ENCODE measurements at places on chromosomes 16 and 17.
A peak's percentile ranks its signal among the peaks of the same experiment; 100 is the strongest.

- no peak for DNase-seq
Observed at GRCh38 chr17:33290253-33290652, 2.8 kb downstream of the ASIC2 start.

DNA sequence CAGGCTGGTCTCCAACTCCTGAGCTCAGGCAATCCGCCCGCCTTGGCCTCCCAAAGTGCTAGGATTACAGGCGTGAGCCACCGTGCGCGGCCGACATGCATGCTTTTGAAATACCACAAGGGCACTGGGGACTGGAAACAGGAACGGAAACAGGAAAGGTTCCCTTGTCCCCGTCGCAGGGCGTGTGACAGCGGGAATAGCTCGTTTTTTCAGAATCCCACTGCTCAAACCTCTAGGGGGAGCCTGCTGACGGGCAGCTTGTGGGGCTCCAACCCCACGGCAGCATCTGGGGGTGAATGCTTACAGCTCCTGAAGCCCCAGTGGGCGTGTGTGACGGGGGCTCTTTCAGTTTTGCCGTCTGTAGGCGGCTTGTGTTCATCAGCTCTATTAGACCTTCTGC, 18.8 kb upstream of the ASGR2 start:
- DNase-seq: peak; percentile 9

GRCh38 chr16:85586380-85587104, 26.6 kb upstream of the GSE1 start:
- no peak for DNase-seq

DNA sequence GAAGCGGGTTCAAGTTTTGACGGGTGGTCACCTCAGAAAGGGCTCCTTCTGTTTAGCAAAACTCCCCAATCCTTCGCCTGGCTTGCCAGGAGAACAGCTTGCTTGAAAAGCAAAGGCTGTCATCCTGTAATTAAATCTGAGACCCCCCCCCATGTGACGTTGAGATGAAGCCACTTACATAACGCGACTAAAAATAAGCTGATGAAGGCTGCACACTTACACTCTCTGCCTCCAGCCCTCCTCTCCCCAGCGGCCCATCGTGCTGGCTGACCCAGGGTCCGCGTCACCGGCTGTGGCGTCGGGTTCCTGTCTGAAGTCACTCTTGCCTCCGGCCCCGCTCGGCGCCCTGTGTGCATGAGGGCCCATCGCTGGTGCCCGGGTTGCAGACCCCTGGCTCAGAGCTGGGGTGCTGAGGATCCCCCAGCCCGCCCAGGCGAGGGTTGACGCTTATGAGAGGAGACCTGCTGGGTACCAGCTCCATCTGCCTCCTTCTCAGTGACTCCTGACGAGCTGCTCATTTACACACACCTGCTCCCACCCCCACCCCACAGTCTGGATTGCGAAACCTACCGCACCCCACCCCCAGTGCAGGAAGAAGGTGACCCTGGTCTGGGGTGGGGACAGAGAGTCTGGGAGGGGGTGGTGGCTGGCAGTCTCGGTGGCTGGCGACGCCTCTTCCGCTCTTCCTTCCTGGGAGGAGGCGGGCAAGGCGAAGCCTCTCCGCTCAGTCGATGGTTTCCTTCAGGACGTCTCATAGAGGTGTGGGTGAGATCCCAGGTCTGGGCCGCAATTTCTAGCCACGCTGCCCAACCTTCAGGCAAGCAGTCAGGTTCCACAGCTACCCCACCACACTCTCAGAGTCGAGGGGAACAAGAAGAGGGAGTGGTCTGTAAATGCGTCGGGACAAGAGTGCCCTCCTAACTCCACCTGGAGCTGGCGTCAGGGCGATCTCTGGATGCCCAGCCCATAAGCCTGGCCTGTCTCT, 3.1 kb upstream of the BAIAP2 start:
- DNase-seq: no peak

DNA sequence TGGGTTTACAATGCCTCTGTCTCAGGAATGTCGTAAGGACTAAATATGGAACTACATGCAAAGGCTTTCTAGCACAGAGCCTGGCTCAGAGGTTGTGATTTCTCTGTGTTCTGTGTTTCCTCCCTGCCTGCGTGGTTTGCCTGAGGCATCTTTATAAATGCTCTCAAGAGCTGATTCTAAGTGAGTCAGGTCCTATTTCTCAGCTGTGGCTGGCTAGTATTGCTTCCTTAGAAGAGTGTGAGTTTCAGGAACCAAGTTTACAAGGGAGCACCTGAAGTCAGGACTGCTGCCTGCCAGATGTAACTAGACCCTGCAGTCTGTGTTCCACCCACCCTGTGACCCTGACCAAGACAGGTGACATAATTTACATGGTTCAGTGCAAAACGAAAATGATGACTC, 8.0 kb upstream of the CCL1 start:
- peak; percentile 29 for DNase-seq

DNA sequence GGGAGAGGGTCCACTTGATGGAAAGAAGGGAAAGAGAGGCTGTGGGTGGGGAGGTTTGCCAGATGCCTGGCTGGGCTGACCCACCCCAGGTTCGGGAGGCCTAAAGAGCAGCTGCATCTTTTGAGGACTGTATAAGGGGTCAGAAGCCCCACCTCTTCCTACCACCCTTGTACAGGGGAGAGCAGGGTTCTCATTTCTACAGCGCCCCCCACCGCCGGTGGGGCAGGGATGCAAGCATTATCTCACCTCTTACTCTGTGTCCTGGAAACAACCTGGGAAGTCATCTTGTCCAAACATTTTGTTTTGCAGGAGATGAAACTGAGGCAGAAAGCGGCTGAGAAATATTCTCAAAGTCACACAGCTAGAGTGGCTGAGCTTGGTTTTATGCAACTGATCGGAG, 22.5 kb upstream of the CCDC182 start:
- DNase-seq: no peak

DNA sequence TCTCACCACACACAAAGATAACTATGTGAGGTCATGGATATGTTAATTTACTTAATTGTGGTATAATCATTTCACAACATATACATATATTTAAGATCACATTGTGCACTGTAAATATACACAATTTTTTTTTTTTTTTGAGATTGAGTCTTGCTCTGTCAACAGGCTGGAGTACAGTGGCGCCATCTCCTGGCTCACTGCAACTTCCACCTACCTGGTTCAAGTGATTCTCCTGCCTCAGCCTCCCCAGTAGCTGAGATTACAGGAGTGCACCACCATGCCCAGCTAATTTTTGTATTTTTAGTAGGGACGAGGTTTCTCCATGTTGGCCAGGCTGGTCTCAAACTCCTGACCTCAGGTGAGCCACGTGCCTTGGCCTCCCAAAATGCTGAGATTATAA, 11.5 kb upstream of the PRSS54 start:
- DNase-seq: peak; percentile 33

DNA sequence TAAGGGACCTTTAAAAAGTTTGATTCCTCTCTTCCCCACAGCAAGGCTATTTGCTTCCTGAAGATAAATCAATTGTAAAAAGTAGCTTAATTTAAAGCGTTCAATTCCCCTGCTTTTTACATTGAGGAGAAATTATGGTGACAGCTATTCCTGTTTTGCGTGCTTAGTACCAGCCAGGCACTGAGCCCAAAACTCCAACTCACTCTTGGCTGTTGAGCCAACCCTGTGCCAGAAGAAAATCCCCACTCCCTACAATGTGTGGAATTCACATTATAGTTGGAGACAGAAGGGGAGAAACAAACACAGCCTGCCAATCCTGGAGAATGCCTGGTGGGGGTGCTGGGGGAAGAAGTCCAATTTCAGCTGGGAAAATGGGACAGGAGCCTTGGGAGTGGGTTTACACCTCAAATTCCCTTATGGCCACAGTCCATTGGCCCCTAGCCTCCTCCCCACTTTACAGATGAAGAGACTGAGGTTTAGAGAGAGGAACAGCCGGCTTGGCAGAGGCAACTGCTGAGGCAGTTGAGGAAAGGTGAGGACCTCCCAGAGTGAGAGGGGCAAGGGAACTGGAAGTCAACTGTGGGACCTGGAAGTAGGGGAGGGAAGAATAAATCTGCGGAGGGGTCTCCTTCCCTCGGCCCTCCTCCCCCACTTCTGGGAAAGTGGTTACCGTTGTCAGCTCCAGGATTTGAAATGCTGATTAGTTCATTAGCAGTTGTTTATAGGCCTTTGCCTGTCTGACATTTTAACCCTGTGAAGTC, 26.1 kb downstream of the CDH1 start:
- no peak for DNase-seq

DNA sequence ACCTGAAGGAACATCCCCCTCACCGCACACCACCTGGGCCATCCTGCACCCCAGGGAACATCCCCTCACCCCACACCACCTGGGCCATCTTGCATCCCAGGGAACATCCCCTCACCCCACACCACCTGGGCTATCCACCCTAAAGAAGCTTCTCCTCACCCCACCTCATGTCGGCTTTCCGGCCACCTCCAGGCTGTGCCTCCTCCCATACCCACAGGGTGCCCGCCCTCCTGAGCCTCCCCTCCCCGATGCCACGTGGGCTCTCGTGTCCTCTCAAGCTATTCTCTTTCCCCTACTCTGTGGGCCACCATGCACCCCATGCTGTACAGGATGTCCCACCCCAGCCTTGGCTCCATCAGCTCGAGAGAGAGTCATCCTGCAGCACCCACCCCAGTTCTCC, 18.0 kb downstream of the MYLK3 start:
- DNase-seq: no peak

GRCh38 chr16:15434425-15435215, at the start of gene BMERB1:
BMERB1 (plus strand) TSS chr16:15434588; CDS start chr16:15434654, 66 bp downstream.
- peak; percentile 66 for DNase-seq

- DNase-seq: no peak
Observed at GRCh38 chr17:50452630-50453300, 15.9 kb downstream of the CHAD start.

GRCh38 chr16:68382296-68382718, 66.0 kb downstream of the SMPD3 start:
- no peak for DNase-seq

DNA sequence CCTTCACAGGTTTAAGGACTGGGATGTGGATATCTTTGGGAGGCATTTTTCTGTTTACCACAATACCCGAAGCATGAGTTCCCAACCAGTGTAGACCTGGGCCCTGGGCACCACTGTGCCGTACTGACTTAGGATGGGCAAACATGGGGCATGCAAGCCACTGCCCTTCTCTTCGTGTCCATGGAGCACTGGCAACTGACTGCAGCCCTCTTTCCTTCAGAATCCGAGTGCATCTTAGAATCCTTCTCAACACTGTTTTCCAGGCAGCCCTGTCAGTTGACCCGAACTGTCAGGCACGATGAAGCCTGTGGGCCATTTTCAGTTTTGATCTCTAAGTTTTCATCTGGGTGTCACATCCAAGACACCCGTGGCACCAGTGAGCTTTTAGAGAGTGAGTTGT, 59.2 kb downstream of the SHISA6 start:
- no peak for DNase-seq

DNA sequence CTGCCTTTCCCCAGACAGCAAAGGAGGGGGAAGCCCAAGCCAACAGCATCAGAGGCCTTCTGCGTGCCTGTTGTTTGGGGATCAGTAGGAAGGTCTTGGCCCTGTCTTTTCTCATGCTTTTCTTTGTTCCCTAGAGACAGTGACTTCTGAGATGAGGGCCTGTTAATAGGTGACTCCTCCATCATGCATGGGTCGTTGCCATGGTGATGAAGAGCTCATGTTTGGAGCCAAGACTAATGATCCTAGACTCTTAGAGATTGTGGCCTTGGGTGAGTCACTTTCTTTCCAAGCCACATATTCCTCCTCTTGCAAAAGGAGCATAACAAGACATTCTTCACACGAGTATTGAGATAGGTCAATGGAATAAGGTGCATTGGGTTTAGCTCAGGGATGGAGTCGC, 201.1 kb upstream of the ASIC2 start:
- DNase-seq: peak; percentile 90

- DNase-seq: peak; percentile 29
Observed at GRCh38 chr17:17781591-17782496, 54.9 kb downstream of the SREBF1 start.

DNA sequence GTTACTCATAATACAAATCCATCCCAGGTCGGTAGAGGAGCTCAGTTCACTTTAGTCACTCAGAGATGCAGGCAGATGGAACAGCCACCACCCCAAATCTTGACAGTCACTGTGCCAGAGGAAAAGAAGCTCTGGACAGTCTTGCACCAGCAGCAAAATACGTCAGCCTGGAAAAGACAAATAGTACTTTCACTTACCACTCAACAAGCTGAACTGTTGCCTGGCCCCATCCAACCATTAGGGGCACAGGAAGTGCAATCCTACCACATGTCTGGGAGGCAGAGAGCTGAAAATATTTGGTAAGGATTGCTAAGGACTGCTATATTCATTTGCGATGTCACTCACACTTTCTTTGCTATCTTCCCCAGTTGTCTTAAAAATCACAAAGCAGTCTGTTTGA, 239.1 kb upstream of the TOX3 start:
- no peak for DNase-seq

GRCh38 chr16:11835891-11836649, 15.3 kb downstream of the RSL1D1 start:
- DNase-seq: no peak

DNA sequence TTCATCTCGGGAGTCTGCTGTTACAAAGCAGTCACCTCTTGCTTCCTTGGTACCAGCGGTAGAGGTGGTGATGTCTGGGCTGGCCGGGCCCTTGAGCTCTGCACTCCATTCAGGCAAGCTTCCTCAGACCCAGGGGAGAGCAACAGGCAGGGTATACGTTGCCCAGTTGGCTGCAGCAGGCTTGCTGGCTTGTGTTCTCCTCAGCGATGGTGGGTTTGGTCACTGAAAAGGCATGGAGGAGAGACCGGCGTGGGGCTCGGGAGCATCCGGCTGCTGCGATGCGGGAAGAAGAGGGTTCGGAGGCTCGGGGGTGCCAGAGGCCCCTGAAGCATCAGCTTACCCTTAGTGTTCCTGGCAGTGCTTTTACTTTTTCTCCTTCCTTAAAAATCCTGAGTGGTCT, 25.8 kb downstream of the SAP30BP start:
- no peak for DNase-seq

DNA sequence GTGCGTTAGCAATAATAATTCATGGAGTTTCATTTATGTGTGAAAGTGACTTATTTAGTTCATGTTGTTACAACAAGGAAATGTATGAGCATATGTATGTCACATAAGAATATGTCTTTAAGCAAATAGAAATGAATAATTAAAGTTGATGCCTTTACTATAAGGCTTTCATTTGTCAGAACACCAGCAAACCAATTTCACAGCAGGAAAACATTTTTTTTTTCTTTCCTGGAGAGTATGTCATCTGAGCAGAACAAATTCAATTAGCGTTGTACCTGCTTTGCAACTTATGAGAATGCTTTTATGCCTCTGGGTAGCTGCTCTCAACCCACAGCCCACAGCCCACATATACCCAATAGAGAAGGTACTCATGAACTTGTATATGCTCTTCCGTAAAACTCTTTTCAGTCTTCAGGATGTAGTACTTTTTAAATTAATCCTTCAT, 26.3 kb upstream of the APOH start:
- DNase-seq: no peak
